ENCODE measurements at places on chromosomes 1 and 21. TPM values are rescaled to one million over a fixed set of nuclear protein-coding genes. Genes with fewer than 3 reads are reported as not detected.

DNA sequence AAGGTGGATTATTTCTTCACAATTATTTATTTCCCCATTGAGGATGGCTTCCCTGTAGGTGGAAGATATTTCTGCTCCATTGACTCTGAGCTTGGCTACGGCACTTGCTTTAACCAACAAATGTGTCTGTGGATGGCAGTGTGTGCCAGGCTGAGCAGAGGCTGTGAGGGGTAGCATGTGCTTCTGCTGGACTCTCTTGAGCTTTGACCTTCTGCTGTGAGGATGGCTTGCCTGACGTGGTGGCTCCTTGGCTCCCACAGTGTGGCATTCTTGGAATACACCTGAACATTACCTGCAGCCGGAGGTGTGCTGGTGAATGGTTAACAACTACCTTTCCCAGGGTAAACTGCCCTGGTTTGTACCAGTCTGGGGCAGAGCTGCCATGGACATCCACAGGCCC, 46.8 kb downstream of the WDR3 start:
- no peaks in the 10 kb centered on the region for H3K36me3 ChIP-seq
- H3K27ac ChIP-seq = no peak overlapping the region
- no peaks in the 10 kb centered on the region for H3K27me3 ChIP-seq
- no peaks in the 10 kb centered on the region for H3K4me1 ChIP-seq
- no peak for DNase-seq
- H3K4me3 ChIP-seq = no peak overlapping the region

NENF gene
- total RNA-seq = 33.7 TPM

- no peaks in the 10 kb centered on the region for H3K27me3 ChIP-seq
- H3K4me3 ChIP-seq = peak overlapping the region; percentile 49
- DNase-seq = peak; percentile 68
Observed at GRCh38 chr1:3312310-3312897, 142.1 kb upstream of the ARHGEF16 start.

DNA sequence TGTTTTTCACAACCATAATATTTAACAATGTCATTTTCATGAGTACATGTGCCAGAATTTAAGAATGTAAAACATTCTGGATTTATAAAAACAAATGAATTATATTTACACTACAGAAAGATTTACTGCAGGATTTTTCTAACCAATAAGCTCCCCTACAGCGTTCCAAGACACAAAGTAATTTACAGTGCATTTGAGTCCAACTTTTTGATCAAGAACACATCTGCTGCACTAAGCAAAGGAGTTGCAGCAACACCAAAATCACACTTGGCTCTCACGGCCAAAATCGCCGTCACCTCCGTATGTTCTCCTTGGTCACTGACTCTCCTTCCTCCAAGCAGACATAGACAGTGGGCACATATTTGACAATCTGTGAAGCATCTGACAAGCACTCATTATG, 7.7 kb downstream of the VPS26C start:
- no peaks in the 10 kb centered on the region for H3K36me3 ChIP-seq
- no peaks in the 10 kb centered on the region for H3K27me3 ChIP-seq
- H3K4me3 ChIP-seq = no peak overlapping the region
- peaks cover 4% of the 10 kb centered on the region for H3K4me1 ChIP-seq
- no peak overlapping the region for H3K27ac ChIP-seq

DNA sequence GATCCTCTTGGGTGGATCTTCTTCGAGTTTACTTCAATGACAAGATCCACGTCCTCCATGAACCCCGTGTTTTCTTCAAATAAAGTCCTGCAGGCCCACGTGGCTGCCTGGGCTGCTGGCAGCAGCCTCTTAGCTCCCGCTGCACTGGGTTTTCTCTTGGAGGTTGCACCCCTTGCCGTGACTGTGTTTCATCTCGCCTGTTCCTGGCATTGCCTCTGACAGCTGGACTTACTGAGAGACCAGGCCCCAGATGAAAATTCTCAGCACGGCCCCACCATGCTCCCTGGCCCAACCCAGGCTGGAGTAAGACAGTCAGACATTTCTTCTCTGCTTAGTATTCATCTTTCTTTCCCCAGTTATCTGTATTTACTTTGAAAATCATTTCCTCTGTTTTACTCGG, 274.8 kb upstream of the RUNX1 start:
- H3K4me3 ChIP-seq = no peak overlapping the region
- no peaks in the 10 kb centered on the region for H3K36me3 ChIP-seq

PPP1R12B gene
- 20.6 TPM for total RNA-seq

CDA gene
- 0.59 TPM for total RNA-seq

GRCh38 chr1:160204526-160205241, 500 bp upstream of the PEA15 start:
- peak overlapping the region; percentile 94 for H3K4me3 ChIP-seq
- peak overlapping the region; percentile 34 for H3K27ac ChIP-seq
- peak; percentile 77 for DNase-seq
